Renal pelvis (tissue), 12 donors: ENCODE measurements at places on chromosomes 12 and 14. TPM values are rescaled to one million over a fixed set of nuclear protein-coding genes. Genes with fewer than 3 reads are reported as not detected.

The LALBA gene
- not detected for polyA plus RNA-seq

- DNase-seq, result no peak
These were observed 6.1 kb upstream of the MTA1 start for GRCh38 chr14:105413544-105413886.

GRCh38 chr12:53097564-53098353, at the start of gene IGFBP6:
Gene IGFBP6 (plus strand): TSS chr12:53097667. CDS start chr12:53097718, 51 bp downstream.
- DNase-seq, result no peak

GRCh38 chr14:74574090-74574433, 38.0 kb downstream of the LTBP2 start:
- no peak for DNase-seq

The KLRG1 gene
- polyA plus RNA-seq, result 1.9 TPM

DNA sequence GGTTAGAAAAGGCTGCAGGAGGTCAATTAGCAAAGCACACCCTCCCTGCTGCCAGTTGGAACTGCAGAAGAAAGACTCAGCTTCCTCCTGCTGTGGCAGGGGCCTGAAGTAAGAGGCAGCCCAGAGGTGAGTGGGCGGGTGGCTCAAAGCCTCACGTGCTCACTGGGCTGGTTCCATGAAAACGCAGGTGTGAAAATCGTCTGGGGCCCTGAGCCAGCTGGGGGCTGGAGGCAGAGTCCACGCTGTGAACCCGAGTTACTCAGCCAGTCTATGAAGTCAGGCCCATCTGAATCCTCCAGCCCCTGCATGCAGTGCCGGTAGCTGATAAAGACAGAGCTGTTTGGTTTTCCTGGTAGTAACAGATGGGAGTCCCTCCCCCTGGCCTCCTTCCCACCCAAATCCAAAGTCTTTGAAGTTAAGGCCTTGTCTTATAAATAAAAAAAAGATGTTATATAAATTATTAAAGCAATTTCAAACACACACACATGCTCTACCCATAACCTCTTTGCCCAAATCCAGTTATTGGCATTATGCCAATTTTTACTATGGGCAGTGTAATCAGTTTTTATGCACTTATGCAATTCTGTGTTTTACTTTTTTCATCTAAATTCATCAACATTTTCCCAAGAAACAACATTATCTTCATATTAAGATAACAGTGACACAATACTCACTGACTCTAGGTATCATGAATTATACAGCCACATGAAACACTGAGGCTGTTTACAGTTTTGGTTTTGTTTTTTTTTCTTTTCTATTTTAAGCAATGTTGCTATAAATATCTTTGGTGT, 57.9 kb upstream of the PNMA1 start:
- no peak for DNase-seq

DNA sequence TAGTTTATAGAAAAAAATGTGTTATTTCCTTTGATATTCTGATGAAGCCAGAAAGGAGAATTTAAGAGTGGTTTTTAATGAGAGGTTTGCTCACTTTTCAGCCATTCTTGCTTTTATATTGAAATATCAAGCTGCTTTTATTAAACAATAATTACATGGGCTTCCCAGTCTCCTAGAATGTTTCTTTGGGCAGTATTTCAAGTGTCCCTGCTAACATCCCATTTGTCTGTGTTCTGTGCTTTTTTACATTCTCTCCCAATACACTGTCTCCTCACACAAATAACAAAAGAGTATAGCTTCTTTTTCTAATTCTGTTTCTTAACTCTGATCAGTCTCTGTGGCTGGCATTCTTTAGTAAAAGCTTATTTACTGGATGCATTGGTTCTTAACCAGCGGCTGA, 145.4 kb downstream of the TPH2 start:
- no peak for DNase-seq

The PTPRQ gene
- 26.1 TPM for polyA plus RNA-seq
